ENCODE measurements at places on chromosomes 4 and X.
A peak's percentile ranks its signal among the peaks of the same experiment; 100 is the strongest.

GRCh38 chrX:22959204-22959920, 40.4 kb upstream of the DDX53 start:
- ATAC-seq = no peak

DNA sequence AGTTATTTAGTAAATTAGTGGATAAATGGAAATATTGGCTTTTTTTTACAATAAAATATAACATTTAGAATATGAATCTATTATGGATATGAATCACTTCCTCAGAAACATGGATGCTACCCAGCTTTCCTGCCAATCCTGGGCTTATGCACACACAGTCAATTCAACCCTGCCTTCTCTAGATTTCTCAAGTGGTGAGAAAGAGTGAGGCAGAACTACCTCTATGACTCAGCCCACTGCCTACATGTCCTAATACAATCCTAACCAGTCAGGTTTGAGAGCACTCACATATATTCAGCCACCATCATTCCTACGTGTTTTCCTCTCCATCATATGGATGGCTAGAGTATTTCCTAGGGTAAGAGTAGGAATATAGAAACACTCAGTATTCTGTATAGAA, 91.1 kb upstream of the ANKRD50 start:
- no peak for ATAC-seq

DNA sequence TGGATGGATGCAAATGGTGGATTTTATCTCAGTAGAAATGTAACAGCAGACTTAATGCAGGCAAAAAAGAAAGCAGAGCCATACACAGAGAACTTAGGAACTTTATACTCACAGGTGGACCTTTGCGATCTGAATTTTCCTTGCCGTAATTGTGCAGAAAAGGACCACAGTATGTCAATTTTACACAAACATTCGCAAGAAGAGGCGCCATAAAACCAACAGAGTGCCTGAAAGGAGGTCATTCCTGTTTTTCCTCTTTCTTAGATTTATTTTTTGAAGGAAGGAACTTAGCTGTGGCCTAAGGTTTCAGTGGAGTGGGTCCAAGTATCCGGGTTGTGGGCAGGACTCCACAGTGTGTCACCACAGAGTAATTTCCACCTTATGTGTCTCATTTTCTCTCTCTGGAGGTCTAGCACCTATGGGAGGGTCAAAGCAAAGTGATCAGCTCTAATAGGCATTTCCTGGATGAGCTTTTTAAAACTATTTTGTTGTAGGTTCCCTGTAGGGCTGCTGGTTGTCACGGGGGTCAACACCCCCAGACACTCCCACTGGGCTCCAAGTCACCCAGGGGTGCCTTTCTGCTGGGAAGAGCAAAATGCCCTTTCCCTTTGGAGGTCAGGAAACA, 24.7 kb upstream of the PBDC1 start:
- no peak for ATAC-seq

DNA sequence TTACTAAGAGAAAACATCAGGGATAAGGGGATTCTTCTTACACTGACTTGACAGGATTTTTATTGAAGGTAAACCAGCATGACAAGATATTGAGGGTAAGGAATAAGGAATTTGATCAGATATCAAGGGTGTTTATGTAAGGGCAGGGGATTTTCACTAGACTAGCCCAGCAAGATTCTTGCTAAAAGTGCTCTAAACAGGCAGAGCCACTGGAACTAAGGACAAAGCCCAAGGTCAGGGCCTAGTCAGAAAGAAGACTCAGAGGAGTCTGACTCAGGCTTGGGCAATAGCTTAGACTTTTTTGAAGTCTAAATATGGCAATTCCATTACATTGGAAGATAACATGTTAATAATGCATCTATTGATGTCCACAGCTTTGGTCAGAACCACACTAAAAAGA, 6.5 kb upstream of the GLRA3 start:
- no peak for ATAC-seq

DNA sequence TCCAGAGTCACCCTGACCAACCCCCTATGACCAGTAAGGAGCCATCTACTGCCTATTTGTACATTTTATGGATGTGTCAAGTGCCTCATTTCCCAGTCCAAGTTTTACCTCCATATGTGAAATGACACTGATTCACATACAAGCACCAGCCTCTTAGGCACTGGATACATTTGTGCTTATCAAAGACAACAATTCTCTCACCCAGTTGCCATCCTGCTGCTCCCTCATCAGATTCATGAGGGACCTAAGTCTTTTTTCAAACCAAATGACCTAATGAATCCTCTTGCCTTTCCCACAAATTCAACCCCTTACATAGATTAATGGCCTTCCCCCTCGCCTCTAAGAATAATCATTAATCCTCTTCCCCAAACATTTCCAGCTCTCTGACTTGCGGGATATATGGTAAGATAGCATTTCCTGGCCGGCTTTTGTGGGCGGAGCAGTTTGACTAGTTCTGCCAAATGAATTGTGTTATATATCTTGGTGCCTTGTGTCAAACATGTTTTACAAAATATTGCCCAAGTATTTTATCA, 233.9 kb downstream of the ARAP2 start:
- no peak for ATAC-seq

DNA sequence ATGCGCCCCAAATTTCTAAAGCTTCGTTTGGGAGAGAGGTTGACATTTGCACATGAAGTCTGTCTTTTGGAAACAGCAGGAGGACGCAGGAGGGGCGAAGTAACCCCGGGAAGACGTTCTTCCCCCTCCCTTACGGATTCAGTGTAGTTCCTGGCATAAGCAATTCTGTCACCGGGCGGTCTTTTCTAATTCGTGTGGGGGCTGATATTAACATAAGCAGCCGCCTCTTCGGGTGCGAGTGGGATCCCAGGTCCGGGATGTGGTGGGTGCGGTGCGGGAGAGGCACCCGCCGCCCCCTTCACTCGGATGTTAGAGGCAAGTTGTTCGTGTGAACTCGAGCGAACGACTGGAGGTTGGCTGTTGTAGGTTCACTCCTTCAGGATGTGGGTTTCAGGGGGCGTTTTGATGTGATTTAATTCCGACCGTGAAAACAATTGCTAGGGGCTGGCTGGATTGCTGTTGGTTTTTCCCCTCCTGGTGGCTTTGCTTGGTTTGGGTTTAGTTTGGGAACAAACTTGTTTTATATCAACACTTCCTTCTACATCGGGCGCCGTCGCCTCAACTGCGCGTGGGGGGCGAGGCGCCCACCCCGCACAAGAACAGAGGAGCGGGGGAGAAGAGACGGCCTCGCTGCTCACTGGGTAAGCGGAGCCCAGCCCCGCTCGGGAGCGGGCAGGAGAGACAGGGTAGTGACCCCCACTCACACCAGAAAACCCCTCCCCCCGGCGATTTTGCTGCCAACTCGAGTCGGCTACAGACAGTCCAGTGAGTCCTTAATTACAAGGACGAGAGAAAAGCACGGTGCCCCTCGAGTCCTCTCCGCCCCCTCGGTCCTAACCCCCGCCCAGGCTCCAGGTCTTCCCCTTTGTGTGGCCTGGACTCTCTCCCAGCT, 2.9 kb upstream of the LEF1 start:
- ATAC-seq = no peak

- no peak for ATAC-seq
These were observed 29.4 kb downstream of the SEC31A start for GRCh38 chr4:82861529-82861928.

DNA sequence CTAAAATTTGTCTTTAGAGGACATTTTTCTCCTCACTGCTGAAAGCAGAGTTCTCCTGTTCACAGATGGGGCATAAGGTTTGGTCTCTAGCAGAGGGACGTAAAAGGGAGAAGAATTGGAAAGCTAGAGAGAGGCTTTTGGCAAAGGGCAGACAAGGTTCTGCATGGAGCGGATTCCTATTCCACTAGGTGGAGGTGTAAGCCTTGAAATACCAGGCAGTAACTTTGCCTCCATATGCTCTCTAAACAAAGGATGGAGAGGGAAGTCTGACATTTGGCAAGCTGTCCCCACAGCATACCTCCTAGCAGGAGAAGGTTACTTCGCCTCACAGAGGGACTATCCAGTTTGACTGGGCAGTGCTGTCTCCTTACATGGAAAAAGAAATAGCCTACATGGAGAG, 174.7 kb downstream of the DACH2 start:
- ATAC-seq = no peak

GRCh38 chr4:7960790-7961655, 21.4 kb upstream of the AFAP1 start:
- peak; percentile 82 for ATAC-seq

DNA sequence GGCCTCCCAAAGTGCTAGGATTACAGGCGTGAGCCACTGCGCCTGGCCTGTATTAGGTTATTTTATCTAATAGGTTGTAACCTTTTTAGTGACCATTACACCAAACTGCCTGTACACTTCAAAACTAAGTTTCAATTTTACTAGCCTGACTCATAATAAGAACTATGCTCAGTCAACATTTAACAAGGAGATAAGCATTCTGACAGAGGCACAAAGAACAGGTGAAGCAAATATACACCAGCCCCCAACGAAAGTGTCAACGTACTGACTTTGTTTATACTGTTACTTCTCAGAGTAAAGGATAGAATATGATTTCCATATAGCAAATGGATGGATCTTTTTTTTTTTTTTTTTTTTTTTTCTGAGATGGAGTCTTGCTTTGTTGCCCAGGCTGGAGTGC, 62.8 kb downstream of the SHISA3 start:
- no peak for ATAC-seq

- ATAC-seq = no peak
These were observed 54.7 kb upstream of the PRDM8 start for GRCh38 chr4:80142394-80143306.

DNA sequence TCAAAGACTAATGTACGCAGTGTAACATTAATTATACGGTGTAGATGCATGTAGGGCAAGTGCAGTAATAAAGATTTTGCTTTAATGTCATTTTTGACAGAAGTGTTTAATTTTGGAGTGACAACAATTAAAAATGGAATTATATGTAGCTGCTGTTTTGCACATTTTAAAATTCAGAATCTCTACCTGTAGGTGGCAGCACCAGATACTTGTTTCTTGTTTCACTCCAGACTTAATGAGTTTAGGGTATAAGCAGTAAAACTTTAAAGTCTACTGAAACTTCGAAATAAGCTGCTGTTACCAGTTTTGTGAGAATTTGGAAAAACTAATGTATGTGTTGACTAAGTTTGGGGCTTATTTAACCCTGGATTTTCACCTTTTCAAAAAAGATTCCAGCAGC, 144.9 kb downstream of the POLA1 start:
- no peak for ATAC-seq

DNA sequence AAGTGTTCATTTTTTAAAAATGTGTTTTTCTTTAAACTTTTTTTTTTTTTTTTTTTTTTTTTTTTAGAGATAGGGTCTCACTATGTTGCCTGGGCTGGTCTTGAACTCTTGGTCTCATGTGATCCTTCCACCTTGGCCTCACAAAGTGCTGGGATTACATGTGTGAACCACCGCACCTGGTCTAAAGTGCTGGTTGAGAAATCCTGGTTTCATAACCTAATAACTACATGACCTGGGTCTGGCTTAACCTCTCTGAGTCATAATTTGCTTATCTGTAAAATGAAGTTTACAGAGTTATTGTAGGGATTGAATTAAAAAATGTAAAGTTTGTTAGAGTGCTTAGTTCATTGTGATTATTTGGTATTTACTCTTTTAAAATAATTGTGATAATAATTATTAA, 5.2 kb downstream of the HSD17B13 start:
- ATAC-seq = no peak

DNA sequence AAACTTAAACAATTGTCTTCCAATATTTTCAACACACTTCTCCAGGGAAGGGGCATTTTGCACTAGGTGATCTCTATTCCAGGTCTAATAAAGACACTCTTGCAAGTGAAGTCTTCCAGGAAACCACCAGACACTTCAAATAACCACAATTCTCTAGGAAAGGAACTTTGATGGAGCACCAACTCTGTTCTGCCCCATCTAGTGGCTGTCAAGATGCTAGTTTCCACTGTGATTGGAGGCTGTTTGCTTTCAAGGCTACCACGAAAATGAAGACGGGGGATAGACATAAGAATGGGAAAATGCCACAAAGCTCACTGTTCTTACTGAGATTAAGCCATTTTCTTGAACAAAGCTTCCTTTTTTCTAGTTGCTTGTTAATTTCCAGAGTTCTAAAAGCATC, 100.6 kb upstream of the F9 start:
- ATAC-seq = no peak

DNA sequence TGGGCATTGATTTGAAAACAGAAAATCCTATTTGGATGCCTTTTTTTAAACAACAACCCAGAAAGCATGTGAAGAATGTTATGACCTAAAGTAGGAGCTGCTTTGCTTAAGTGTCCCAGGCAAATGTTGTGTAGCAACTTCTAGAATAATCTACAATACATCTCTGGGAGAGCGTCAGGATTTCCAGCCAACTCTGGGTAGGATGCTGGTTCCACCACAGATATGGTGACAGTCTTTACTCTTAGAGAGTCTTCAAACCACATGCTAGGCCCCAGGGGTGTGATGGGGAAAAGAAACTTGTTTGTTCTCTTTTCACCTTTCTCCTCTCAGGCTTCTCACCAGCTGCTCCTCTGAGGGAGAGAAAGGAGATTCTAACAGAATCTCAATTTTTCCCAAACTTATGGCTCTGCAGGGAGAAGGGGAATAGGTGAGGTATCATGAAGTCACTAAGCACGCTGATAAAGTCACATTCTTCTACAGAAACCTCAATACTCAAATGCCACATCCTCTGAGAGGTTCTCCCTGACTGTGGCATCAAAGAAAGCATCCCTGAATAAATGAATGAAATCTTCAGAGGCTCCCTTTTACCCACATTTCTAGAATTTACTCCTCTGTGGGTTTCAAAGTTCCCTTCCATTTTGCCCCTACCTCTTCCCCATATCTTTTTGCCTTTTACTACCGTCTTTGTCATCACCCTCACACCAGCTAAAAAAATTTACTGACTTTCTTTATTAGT, 171.6 kb upstream of the RAI2 start:
- no peak for ATAC-seq

GRCh38 chr4:34964613-34965012, 1279.7 kb downstream of the ARAP2 start:
- no peak for ATAC-seq

GRCh38 chr4:1378559-1379231, 27.5 kb downstream of the NKX1-1 start:
- no peak for ATAC-seq

DNA sequence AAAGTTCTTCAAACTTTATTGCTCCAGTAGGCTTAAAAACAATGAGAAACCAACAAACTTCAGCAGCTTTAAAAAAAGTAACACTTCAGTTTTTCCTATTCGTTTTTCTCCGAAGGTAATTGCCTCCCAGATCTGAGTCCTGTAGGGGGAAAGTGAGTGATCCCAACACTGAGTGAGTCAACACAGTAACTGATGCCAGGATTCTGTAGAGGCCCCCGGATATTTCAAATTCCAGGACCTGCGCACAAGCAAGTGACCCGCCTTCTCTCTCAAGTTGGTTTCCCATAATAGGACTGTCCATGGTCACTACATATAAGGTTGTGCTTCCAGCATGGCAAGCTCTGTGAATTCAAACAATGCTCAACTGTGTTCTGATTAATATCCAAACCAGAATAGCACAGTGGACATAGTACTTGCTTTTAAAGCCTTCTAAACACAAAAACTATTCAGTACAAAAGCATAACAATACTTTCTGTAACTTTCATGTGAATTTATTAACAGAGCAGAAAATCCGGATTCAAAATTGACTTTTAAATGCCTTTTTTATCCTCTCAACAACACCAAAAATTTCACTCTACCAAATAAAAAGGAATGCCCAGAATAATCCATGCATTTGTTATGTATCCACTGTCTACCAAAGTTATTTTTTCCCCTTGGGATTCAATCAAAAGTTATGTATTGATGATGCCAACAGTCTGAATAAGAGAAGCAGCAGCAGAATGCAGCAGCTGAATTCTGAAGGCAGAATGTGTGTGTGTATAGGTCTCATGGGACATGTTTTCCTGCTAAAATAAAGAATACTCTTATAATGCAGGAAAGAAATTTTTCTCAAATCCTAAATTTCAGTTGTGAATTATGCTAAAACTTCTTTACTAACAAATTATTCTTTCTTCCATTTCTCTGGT, at the start of gene DMD:
Gene DMD, minus strand, starts transcription at position 194 of the 905 bp plus-strand sequence. CDS start 237 bp downstream, outside the sequence.
- peak; percentile 96 for ATAC-seq
